ENCODE measurements at places on chromosomes 2 and 18.
A peak's percentile ranks its signal among the peaks of the same experiment; 100 is the strongest.

DNA sequence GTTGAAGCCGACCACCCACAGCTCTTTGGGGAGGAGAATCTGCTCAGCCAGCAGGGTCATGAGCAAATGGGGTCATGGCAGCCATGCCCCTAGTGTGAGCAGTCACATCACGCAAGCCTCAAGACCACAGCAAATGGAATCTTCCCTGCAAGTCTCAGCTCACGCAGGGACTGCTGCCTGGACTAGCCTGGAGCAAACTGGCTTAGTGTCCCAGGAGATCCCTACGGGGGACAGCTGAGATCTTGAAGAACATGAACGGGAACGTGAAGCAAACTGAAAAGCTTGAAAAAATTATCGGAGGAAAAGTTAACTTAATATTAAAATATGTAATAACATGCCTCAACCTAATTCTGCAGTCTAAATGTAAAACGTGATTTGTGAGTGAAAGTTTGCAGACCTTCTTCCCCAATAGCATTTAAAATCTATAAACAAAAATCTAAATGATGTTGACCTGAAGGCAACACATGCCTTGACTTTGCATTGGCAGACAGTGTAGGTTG is 118.4 kb downstream of the FAM124B start:
- DNase-seq = no peak

DNA sequence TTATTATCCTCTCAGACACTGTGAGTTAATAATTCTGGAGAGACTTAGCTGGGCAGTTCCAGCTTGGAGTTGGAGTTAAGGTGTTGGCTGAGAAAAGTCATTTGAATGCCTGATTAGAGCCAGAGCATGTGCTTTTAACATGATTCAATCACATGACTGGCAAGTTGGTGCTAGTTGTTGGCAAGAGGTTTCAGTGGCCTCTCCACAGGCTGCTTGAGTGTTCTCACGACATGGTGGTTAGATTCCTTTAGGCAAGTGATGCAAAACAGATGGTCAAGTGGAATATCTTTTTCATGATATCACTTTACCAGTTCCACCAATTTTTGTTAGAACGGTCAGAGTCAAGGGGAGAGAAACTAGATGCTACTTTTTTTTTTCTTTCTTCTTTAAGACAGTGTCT is 262.7 kb upstream of the FN1 start:
- no peak for DNase-seq

DNA sequence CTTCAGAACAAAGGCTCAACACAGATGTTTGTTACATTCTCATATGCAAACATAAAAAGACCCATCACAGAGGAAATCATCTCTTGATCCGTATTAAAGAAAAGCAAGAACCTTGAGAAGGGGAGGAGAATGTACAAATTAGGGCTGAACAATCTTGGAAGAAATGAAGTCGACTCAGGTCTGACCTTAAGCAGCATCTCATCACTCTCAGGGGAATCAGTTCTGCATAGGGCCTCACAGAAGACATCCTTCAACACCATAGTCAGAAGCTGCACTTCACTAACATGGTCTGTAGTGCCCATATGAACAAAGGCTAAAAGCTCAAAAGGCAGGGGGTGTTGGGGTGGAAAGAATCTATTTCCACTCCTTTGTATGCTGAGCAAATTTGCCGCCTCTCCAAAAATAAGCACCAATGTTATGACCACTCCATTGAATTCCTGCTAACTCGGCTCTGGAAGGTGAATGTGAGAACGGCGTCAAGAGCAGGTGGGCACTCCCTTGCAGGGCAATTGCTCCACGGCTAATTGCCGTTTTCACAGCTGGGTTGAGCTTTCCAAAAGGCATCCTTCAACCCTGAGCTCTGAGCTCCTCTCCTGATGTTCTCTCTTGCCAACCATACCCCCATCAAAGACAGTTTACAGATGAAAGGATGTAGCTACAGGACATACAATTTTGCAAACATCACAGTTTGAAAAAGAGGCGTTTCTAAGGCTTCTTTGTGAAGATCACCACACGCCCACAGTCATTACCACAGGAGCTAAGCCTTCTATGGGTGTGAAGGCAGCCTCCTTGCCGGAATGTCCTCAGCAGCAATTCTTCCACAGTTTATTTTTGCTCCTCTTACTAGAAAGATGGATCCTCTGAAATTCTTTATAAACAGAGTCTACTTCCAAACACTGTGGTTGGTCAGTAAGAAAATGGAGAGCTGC is 10.0 kb downstream of the KLF7 start:
- DNase-seq = no peak

- DNase-seq = no peak
Observed at GRCh38 chr2:188577231-188577630, 285.6 kb downstream of the GULP1 start.

GRCh38 chr18:62183578-62184195 is 3.2 kb downstream of the PIGN start:
- DNase-seq = peak; percentile 4

GRCh38 chr2:219277703-219278654 is 1.2 kb upstream of the DNAJB2 start:
- peak; percentile 65 for DNase-seq

DNA sequence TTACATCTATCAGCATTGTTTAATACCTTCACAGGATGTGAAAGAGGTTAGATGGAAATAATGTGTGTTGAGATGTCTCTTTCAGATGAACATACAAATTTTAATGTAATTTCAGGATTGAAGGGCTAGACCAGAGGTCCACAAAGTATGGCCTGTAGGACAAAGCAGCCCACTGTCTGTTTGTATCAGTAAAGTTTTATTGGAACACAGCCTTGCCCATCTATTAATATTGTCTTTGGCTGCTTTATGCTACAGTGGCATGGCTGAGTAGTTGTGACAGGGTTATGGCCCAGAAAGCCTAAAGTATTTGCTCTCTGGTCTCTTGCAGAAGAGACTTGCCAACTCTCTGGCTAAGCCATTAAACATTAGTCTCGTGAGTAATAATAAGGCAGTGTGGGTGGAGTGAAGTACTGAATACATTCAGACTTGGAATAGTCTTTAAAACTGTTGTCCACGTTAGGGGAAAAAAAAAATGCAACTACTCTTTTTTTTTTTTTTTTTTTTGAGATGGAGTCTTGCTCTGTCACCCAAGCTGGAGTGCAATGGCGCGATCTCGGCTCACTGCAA is 74.5 kb upstream of the NOSTRIN start:
- no peak for DNase-seq

DNA sequence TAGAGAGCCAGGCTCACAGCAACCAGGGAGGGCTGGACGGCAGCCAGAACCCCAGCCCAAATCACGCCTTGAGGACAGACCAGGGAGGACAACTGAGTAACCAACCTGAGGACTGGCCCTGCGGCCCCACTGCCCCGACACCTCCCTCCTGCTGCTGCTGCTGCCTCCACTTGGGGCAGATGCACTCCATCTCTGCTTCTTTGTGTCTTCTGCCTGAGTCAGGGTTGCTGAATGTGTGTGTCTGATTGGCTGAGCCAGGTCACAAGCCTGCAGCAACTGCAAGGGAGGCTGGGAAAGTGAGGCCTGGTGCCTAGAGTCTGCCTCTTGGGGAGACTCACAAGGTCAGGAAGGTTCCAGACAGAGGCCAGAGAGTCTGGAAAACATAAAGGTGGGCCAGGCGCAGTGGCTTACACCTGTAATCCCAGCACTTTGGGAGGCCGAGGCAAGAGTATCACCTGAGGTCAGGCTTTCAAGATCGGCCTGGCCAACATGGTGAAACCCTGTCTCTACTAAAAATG is 83.4 kb downstream of the ZFP36L2 start:
- DNase-seq = no peak

GRCh38 chr2:229715895-229716507 is 1.6 kb upstream of the DNER start:
- no peak for DNase-seq

DNA sequence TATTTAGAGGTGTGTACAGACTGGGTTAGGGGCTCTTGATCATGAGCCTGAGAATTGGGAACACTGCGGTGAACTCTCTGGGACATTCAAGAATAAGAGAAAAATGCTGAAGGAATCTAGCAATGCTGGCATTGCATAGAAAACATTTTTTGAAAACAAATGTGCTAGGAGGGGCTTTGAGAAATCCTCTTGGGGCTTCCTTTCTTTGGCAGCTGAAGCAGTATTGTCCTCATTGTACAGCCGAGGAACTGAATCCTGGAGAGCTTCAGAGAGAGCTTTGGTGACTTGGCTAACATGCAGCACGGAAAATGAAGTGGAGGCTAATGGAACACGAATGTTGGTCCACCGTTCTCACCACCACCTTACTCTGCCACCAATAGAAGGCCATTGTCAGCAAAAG is 107.3 kb upstream of the EFEMP1 start:
- no peak for DNase-seq

- DNase-seq = no peak
Observed at GRCh38 chr2:233342301-233342700, 12.0 kb upstream of the DGKD start.

DNA sequence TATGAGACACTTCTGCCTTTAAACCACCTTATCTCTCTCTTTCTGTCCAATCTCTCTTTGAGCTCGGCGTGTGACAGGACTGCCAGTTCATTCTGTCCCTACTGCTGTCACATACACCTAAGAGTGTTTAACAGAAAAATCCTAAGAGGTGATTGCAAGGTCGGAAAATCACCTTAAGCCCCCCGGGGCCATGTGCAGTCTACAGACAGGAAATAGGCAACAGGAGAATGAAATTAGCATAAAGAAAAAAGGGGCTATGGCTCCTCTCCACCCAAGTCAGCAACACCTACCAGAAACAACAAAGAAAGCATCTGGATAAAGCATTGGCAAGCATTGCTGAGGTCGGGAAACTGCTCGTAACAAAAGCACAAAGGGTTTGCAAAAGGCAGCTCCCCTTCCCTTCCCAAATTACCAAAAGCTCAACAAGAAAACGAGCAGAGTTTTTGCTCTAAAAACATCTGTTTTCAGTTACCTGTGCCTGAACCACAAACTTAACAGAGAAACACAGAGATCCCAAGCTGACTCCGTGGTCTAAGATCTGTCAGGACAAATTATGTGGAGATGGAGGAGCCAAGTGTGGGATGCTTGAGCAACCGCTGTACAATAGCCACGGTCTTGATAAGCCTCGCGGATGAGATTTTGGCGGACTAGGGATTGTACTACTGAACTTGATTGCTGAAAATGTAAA is 30.4 kb downstream of the ANKRD44 start:
- no peak for DNase-seq

DNA sequence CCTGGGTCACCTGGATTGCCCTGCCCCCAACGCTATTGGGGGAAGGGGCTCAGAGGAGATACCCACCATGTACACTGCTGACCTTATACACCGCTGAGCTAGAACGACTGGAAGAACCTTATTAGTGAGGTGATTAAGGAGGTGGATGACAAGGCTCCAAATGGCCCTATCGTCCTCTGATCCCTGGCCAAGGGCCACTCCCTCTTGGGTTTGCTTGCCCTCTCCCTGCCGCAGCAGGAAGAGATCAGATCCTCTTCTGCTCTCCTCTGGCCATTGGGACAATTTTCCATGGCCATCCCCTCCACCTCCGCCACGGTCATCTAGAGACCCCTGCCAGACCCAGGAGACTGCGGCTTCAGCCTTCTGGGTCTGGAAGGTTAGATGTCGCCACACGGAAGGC is 1.2 kb downstream of the ZNF514 start:
- DNase-seq = no peak

DNA sequence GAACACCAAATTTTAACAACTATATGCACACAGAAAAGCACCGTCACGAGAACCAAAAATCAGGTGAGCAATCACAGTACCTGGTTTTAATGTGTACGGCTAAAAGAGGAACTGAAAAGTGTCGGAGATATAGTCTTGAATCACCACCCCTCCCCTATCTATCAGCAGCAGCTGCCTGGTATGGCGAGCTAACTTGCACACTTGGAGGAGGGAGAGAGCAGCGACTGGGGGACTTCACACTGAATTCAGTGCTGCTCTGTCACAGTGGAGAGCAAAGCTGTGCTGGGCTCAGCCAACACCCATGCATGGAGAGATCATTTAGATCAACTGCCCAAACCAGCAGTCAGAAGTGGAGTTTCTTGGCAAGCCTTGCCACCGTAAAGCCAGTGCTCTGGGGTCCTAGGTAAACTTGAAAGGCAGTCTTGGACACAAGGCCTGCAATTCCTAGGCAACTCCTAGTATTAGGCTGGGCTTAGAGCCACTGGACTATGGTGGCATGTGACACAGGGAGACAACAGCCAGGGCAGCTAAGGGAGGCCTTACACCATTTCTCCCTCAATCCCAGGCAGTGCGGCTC is 89.2 kb upstream of the CD226 start:
- DNase-seq = no peak

DNA sequence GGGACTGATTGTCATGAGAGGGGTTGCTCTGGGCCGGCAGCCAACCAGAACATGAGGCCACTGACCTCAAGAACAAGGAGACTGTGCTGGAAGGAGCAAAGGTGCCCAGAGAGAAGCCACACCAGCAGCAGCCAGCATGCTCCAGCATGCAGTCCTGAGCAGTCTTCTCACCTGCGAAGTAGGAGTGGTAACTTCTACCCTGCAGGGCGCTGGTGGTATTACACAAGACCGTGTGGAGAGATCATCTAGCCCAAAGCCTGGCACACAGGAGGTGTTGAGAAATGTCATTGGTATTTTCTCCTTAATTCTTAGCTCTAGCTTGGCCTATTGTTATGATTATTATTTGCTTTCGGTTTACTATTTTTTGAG is 132.7 kb downstream of the TSN start:
- no peak for DNase-seq

GRCh38 chr2:119490653-119491195 is 33.6 kb downstream of the SCTR start:
- no peak for DNase-seq

DNA sequence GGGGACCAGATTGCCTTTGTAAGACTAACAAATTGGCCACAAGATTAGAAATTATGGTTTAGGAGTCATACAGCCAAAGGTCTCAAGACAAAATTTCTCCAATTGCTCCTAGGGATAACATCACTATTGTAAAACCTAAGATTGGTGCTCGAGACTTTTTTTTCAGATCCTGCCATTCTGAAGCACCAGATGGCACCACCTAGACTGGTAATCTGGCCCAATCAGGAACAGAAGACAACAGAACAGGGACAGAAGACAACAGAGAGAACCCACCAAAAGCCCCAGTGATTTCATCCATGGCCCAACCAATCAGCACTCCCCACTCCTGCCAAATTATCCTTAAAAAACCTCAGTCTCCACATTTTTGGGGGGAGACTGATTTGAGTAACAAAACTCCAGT is 66.8 kb downstream of the LINC00305 start:
- no peak for DNase-seq

GRCh38 chr2:170823088-170823897 is 6.6 kb downstream of the GAD1 start:
- DNase-seq = no peak

- DNase-seq = no peak
Observed at GRCh38 chr18:67023059-67023458, 419.2 kb upstream of the CDH19 start.

- no peak for DNase-seq
Observed at GRCh38 chr2:165594231-165594934, 124.9 kb downstream of the CSRNP3 start.

GRCh38 chr2:156147594-156148330 is 184.8 kb downstream of the NR4A2 start:
- no peak for DNase-seq

GRCh38 chr2:111947219-111947618 is 48.8 kb downstream of the MERTK start:
- no peak for DNase-seq

- DNase-seq = no peak
Observed at GRCh38 chr2:235418918-235419317, 74.9 kb upstream of the AGAP1 start.

GRCh38 chr18:23066060-23066459 is 69.2 kb upstream of the CABLES1 start:
- no peak for DNase-seq

- DNase-seq = no peak
Observed at GRCh38 chr2:69798290-69798908, 31.1 kb upstream of the GMCL1 start.

All from activated T-helper 1 cell treated with anti-CD3 and anti-CD28 coated beads, Interleukin-2, amount 50 U/mL, for 16 hours (primary cell).